ENCODE measurements at places on chromosomes 1 and 21.

DNA sequence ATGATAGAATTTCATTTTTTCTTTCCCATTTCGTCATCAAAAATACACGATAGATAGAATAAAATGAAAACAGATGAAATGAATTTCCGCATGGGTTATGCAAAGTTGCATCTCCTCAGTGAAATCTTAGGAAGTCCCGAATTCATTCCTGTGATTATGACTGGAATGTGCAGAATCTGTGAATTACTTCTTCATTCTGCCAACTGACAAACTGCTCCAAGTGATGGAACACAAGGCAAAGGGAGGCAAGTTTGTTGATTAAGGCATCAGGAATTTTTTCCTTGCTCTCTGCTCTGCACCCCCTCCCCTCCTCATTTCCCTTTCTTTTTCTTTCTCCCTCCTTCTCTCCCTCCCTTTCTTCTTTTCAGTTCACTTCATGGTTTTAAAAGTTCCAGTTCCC lies 37.0 kb upstream of the ADGRL4 start:
- DNase-seq: no peak

- no peak for DNase-seq
Measured at GRCh38 chr1:70025052-70025451, 180.3 kb downstream of the LRRC40 start.

DNA sequence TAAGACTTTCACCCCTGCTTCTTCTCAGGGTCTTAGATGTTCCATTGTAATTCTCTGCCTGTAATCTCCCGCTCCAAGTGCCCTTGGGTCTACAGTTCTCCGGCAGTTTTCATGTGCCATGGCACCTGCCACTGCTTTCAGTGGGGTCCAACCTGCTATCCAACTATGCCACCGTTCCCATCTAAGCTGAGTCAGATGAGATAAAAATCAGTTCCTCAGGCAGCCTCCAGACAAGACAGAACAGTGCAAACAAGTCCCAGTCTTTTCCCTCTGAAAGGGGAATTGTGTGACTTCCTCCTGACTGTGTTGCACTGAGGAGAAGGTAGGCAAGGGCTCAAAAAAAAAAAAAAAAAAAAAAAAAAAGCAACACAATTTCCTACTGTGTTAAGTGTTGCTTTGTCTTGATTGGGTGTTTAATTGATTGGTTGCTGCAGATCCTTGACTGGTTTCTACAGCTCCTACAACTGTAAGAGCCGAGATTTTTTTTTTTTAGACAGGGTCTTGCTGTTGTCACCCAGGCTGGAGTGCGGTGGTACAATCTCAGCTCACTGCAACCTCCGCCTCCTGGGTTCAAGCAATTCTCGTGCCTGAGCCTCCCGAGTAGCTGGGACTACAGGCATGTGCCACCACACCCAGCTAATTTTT lies 50.7 kb downstream of the EBNA1BP2 start:
- no peak for DNase-seq

DNA sequence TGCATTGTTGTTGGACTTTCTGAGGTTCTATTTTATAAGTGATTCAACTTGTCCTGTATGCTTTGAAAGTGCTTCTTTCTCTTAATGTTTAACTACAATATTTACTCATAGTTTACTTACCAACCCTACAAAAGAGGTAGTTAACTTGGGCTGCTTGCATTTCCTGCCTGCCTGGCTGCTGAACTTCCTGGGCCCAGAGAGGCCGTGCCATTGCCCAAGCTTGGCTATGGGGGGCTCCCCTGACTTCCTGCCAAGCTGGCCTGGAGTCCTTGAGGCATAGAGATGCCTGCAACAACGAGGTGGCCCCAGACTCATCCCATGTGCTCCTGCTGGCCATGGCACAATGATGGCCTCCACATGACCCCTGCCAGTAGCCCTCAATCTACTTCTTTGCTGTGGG lies 361.6 kb upstream of the PLD5 start:
- DNase-seq: no peak

GRCh38 chr1:43531107-43531905 lies 623 bp downstream of the PTPRF start:
- peak; percentile 63 for DNase-seq

- no peak for DNase-seq
Measured at GRCh38 chr1:223708001-223708359, 4.4 kb upstream of the CAPN2 start.

DNA sequence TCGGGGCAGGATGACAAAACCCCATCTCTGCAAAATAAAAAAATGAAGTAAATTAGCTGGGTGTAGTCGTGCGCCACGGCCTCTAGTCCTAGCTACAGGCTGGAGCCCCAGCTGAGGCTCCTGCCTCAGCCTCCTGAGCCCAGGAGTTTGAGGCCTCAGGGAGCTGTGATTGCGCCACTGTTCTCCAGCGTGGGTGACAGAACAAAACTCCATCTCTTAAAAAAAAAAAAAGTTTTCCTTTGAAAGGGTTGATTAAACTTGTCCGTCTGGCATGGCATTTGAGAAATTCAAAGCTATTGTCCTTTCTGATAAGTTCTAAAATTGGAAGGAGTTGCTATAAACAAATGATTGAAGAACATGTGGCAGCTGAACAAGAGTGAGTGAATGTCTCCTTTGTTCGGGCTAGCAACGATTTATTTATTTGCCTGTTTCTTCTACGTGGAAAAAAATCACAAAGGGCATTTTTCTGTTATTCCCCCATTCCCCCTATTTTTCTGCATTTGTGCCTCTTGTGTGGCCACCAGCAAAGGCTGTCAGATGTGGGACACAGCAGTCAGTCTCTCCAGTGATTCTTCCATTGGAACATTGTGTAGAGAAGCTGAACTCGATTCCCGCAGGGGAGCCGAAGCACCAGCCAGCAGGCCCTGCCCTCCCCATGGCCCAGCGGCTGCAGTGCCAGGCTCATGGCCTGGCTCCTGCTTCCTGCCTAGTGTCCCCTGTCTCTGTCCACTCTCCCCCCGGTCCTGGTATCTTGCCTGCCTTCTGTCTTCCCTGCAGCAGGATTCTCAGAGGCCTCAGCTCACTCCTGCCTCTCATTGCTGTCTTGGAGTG lies 21.5 kb upstream of the PWP2 start:
- DNase-seq: no peak

DNA sequence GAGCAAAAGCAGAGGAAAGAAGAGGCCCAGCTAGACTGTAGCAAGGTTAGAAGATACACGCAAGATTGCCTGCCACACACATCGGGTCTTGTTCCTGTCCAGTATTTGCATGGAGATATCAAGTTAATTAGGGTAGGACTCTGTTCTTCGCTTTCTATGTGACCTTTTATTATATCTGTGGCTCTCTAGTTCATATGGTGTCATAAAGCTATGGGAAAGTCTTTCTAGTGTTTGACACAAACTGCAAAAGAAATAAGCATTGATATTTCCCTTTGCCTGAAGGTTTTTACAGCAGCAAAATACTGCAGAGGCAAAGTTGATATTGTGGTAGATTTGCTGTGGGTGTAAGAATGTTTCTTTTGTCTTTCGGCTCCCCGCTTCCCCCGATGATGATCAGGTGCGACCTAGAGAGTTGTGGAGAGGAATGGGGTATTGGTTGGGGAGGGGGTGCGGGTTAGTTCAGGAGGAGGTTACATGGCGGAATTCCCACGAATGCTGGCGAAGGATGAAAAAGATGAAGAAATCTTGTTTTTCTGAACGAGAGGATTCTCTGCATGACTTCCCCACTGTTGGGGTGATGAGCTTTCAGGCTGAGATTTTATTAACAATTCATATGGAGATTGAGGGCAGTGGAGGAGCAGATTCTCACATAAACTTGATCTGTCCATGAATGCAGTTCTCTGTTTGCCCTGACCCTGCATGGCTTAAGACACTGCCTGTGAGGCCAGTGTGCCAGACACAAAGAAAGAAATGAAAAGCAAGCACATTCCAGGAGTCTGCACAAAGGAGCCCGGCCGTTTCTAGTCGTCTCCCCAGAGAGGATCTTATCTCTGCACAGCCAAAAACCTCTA lies 550.2 kb downstream of the USP25 start:
- no peak for DNase-seq

- DNase-seq: peak; percentile 70
Measured at GRCh38 chr1:24705260-24706073, 39.8 kb upstream of the CLIC4 start.

GRCh38 chr1:156931974-156932710 lies 11.7 kb downstream of the LRRC71 start:
- DNase-seq: no peak

GRCh38 chr1:51693419-51694155 lies 76.7 kb downstream of the OSBPL9 start:
- DNase-seq: no peak

DNA sequence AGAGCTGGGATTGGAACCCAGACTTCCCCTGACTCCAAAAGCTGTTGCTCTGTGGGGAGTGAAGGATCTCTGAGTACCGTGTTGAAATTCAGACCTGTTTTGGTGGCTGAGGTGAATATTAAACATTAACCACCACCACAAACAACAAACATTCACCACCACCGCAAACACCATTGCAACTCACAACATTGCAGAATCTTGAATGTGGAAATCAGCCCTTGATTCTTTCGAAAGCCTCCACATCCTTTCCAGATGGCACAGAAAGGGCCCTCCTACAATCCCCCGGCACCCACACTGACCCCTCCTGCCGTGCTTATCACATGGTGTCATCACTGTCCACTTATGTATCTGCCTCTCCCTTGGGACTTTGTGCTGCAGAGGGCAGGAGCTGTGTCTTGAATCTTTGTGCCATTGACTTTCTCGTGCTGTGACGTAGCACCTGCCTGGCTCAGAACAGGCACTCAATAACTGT lies 1.4 kb downstream of the CDA start:
- no peak for DNase-seq

DNA sequence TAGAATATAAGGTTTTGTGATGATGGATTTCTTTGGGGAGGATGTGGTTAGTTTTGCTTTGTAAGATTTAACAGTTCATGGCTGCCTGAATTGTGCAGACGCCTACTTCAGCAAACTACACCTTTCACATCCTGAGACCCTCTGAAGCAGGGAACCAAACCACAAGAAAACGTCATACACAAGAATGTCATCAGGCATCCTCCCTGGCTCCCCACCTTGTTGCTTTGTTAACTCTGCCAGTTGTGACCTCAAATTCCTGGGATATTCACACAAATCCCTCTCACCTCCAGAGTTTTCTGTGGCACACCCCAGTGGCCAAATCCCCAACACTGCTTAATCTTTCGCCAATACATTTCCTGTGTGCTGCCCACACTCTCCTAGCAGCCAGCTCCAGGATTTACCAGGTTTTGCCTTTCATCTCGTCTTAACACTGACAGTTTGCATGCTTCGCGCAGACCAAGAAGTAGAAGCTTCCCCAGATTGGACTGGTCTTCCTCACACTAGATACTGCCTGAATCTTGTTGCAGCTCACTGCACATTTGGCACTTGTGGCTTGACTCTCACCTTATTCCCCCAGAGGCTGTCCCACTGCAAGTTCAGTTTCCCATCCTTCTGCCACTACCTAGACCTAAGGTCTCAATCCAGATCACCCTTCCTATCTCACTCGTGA lies 51.1 kb upstream of the CTTNBP2NL start:
- DNase-seq: no peak

GRCh38 chr1:180926164-180926981 lies 13.7 kb downstream of the KIAA1614 start:
- no peak for DNase-seq

DNA sequence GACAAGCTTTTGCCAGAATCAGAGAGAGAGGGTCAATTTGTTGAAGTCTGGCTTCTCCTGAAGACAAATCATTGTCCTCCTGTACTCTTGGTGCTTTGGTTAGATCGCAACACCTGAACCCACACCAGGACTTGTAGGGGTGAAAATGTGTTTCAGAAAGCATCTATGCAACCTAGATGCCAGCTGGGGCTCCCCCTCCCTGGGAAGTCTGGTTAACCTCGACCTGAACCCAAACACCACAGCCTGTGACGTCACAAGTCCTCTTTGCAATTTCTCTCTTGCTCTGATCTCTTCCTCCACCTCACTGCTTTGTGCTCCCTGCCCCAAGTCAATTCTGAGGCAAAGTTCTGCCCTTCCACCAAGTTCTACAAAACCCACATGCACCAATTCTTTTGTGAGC lies 42.8 kb upstream of the USP24 start:
- DNase-seq: peak; percentile 33

GRCh38 chr1:2597441-2598328 lies 11.1 kb downstream of the PRXL2B start:
- no peak for DNase-seq

GRCh38 chr1:100883963-100884362 lies 10.7 kb downstream of the EXTL2 start:
- no peak for DNase-seq

DNA sequence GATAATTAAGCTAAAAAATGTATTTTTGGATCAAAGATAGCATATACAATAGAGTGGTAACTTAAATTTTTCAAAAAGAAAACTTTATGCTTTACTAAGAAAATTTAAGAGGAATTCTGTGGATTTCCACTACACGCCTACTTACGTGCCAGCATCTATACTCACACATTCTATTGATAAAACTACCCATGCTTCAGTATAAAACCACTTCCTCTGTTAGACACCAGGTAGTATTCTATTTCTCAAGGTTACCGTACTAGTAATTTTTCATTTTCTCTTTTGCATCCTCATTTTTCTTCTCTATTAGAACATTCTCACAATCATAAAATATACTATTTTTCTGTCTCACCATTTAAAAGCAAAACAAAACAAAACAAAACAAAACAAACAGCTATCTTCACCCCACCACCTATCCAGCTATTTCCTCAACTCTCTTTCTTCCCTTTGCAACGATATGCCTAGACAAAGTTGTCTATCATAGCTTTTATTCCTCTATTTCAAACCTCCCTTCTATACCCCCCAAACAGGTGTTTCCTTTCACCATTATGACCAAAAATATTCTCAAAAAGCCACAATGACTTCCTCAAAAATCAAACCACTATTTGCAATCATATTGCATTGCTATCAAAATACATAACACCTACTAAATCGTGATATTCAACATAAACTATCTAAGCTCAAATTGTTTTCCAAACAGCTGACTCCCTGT lies 1652.0 kb downstream of the MRPL39 start:
- no peak for DNase-seq

DNA sequence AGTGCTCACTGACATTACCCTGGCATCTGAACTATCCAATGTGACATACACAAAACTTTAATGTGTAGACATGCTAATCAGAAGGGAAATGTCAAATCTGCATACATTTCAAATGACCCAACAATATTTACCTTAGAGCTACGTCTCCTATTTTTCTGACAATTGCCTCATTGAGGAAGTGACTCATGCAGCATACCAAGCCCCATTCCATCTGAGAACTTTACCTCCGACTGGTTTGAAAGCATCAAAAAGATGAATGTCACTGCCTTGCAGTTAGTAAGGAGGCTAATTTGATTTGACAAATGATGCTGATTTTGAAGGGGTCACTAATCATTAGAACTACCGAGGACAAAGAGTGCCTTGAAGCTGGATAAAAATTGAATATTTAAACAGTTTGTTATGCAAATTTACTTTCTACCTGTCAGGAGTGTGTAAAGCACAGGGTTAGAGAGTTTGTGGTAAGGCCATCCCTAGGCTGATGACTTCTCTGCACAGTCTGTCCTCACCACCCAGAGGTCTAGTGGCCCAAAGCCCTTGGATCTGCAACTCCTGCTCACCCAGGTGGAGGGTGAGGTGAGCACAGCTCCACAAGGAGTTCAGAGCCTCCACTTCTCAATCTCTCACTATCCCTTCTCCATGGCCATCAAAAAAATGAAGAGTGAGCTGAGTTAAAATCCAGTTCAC lies 500.3 kb upstream of the C1orf87 start:
- DNase-seq: no peak

GRCh38 chr1:193674292-193674944 lies 488.0 kb upstream of the B3GALT2 start:
- DNase-seq: no peak

GRCh38 chr1:212637902-212638301 lies 29.3 kb downstream of the ATF3 start:
- DNase-seq: no peak

- peak; percentile 18 for DNase-seq
Measured at GRCh38 chr1:243475966-243476365, 220.1 kb downstream of the SDCCAG8 start.

All from GM13977 (cell line).